ENCODE measurements at places on chromosomes 16 and 17.

GRCh38 chr16:48361012-48361411, 24.2 kb downstream of the SIAH1 start:
- no peak for DNase-seq

GRCh38 chr16:14132696-14133048, 61.6 kb downstream of the MRTFB start:
- no peak for DNase-seq

DNA sequence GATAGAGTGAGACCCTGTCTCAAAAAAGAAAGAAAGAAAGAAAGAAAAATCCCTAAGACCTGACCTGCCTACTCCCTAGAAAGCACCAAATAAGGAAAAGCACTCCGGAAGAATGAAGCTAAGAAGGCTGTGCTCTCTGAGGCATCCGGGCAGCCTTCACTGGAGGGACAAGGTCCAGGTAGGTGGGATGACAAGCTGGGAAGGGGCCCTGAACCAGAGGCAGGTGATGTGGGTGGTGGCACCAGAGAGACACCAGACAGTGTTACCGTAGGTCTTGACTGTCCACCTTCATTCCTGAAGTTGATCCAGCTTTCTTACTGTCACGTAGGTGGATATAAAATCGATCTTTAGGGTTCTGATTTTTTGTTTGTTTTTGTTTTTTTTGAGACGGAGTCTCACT, 26.3 kb downstream of the SMTNL2 start:
- DNase-seq, result no peak

GRCh38 chr17:17719966-17720543, 38.8 kb downstream of the RAI1 start:
- no peak for DNase-seq

DNA sequence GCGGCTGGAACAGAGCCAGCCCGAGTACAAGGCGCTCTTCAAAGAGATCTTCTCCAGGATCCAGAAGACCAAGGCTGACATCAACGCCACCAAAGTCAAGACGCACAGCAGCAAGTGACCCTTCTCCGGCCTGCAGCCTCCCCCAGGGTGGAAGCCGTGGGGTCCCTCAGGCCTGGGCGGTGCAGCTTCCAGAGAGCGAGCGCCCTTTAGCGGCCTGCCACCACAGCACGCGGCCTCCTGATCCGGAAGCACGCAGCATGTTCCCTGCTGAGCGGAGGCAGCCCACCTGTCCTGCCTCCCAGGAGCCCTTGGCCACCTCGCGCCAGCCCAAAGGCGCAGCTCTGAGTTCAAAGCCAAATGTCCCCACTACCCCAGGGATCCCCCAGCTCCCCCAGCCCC, 8.5 kb upstream of the MRPL58 start:
- no peak for DNase-seq

- DNase-seq, result no peak
Observed at GRCh38 chr17:29444589-29444988, 54.4 kb downstream of the TAOK1 start.

DNA sequence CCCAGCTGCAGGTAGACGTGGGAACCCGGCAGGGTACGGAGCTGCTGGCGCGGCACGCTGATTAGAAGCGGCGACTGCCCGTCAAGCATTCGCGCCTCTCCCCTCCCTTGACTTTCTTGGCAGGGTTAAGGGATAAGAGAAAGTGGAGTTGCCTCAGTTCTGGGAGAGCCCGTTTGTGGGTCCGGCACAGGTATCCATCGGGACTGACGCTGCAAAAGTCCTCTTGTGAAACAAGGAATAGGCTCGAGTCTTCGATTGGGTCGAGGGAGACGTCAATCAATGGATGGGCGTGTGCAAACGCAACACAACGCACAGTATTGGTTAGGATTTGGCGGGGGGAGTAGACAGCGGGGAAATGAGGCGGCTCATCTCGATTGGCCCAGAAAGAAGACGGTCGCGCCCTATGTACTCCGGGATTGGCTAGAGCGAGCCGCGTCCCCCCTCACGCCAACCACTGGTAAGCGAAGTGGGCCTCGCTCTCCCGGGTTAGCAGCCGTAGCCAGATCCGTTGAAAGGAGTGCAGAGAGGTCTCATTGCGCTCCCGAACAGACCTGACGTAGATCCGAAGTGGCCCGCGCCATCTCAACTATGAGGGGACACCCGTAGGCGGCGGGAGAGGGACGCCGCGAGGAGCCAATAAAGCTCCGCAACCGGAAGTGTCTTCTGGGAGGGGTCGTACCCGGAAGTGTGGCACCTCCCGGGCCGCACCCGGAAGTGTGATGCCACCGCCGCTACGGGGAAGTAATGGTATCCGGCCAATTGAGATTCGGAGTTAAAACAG, at the start of gene MON1B:
MON1B (plus strand) TSS at position 713 of the 781 bp plus-strand sequence. CDS start 296 bp downstream, outside the sequence.
- DNase-seq, result peak; percentile 79

DNA sequence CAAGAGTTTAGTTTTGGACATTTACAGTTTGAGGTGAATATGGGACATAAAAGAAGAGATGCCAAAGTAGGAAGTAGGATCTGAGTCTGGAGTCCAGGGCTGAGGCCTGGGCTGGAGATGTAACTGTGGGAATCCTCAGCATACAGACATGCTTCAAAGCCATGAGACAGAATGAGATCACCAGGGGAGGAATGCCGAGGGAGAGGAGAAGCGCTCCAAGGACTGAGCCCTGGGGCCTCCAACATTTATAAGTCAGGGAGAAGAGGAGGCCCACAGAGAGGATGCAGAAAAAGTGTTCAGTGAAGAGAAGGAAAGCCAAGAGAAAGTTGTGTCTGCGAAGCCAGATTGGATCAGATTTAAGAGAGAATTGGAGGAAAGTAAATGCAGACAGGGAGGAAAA, 277.5 kb upstream of the MYOCD start:
- DNase-seq, result no peak

- no peak for DNase-seq
Observed at GRCh38 chr17:6528557-6528956, 27.8 kb downstream of the PITPNM3 start.

DNA sequence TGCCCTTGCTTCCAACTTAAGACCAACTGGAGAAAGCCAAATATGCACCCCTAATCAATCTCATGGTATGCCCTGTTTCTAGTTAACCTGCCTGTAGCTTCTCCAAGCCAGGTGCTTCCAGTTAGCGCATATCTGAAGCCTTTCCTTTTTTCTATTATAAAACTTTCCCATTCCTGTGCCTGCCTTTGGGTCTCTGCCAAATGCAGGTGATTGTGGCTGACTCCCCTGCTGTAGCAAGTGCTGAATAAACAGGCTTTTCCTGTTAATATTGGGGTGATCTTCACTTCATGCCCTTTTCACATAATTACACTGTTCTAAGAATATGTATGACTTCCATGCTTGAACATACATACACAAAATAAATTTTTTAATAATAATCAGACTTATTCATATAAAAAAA, 207.4 kb downstream of the TANC2 start:
- no peak for DNase-seq

- DNase-seq, result no peak
Observed at GRCh38 chr16:76193906-76194615, 83.1 kb upstream of the CNTNAP4 start.

- no peak for DNase-seq
Observed at GRCh38 chr17:13244513-13244912, 226.7 kb upstream of the ELAC2 start.

DNA sequence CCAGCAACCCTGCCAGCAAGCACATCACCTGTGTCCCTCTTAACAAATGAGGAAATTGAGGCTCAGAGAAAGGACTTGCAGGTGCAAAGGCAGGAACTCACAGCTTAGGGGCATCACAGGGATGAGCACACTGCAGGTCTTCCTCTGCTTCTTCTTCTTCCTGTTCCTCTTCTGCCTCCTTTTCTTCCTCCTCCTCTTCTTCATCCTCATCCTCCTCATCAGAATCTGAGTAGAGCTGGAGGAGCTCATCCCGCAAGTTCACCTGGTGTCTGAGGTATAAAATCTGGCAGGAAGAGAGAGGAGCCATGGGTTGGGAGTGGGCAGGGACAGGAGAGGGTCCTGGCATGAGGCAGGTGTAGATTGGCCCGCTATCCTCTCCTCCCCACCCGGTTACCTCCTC, 2.6 kb downstream of the HAP1 start:
- DNase-seq, result no peak

DNA sequence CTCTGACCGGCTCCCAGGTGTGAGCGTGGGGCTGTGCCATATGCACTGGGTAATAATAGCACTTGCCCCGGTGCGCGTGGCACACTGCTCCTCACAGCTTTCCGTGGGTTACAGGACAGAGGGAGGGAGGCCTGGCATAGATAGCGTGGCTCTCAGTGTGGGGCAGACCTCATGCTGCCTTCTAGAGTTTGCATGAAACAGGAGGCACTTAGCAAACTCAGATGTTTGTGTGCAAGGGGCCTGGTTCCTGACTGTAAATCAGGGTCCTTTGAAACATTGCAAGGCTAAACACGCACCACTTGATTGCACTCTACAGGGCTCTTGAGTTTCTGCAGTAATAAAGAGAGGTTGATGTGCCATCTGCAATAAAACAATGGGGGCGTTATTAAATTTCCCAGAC, 101.7 kb downstream of the RPTOR start:
- no peak for DNase-seq

DNA sequence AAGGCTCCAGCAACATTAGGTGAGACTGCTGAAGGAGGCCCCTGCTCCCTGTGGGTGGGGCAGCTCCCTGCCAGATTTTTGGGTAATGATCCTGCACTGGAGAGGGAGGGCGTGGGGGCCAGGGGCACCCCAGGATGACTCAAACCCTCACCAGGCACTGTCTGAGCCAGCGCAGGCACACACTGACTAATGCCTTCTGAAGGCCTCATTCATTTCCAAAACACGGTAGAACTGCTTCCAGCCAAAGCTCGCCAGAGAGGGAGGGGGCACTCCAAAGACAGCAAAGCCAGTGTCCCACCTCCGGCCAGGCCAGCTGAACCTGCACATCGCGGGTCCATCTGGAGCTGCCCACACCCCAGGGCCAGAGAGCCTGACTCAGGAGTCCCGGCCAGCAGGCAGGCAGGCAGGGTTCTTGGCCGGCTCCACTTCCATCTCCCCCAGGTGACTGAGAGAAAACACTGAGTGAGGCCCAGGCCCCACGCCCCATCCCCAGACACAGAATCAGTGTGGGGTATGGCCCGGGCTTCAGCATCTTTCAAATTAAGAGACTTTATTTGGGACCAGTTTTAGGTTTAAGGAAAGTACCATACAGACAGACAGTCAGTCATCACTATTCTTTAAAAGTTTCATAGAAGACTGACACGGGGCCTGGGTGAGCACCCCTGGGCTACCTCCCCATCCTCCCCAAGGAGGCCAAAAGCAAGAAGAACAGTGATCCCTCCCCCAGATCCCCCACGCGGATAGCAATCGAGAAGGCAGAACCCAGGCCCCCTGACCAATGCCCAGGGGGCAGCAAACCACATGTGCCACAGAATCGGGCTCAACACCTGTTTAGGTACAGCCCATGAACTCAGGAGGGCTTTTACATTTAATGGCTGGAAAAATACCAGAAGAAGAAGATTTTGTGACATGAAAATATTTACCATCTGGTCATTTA, 2.3 kb downstream of the PIEZO1 start:
- DNase-seq, result no peak

DNA sequence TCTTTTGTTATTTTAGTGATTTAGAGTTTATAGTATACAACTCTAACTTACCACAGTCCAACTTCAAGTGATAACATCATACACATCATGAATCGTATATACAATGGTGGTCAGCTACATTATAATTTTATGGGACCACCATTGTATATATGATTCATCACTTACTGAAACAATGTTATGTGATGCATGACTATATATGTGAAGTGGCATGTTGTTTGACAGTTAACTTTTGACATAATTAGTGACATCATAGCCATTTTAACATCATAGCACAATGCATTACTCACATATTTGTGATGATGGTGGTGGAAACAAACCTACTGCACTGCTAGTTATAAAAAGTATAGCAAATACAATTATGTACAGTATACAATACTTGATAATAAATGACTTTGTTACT, 21.9 kb downstream of the DYNLL2 start:
- no peak for DNase-seq

- DNase-seq, result no peak
Observed at GRCh38 chr17:75365009-75365930, 40.2 kb downstream of the GRB2 start.

GRCh38 chr17:29076722-29077121, 33.8 kb downstream of the PIPOX start:
- DNase-seq, result no peak

DNA sequence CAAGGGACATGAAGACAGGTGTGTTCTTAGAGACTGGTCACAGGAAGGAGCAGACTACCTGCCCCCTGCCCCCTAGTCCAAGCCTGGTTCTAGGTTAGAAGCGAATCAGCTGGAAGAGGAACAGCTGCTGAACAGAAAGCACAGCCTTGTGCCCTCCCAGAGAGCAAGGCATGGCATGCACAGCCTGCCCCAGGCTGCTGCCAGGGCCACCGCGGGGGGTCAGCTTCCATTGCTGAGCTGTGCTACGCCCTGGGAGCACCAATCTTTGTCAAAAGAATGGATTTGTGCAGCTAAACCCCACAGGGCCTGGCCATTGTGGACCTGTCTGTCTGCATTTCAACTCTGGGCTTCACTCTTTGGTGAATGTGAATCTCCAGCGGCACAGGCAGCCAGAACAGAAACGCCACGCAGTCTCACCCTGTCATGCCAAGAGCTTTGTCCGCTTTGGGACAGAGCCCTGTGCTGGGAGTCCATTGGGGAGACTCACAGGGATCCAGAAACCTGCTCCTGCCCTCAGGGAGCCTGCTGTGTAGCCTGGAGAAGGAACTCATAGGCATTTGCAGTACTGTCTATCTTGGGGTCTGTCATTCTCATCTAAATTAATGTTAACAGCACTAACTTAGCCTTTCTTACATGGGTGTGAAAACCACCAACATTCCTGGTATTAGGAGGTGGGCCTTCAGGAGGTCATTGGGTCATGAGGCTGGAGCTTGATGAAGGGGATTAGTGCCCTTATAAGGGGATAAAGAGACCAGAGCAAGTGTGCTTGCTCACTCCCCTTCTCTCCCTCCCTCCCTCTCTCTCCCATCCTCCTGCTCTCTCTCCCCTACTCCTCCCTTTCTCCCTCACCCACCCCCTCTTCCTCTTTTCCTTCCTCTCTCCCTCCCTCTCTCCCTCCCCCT, 25.6 kb upstream of the CDRT4 start:
- DNase-seq, result no peak

- no peak for DNase-seq
Observed at GRCh38 chr17:61161615-61162134, 238.0 kb upstream of the TBX2 start.

- no peak for DNase-seq
Observed at GRCh38 chr16:50862818-50863643, 121.1 kb downstream of the CYLD start.

- no peak for DNase-seq
Observed at GRCh38 chr16:83187405-83187804, 560.6 kb downstream of the CDH13 start.

- no peak for DNase-seq
Observed at GRCh38 chr17:34756637-34757021, 177.2 kb downstream of the TMEM132E start.

- no peak for DNase-seq
Observed at GRCh38 chr17:41895617-41896016, 23.1 kb downstream of the ACLY start.
